A673 (cell line): ENCODE measurements at places on chromosomes 5 and 9.

GRCh38 chr5:151212406-151212798 lies 11.5 kb downstream of the CCDC69 start:
- DNase-seq: no peak

DNA sequence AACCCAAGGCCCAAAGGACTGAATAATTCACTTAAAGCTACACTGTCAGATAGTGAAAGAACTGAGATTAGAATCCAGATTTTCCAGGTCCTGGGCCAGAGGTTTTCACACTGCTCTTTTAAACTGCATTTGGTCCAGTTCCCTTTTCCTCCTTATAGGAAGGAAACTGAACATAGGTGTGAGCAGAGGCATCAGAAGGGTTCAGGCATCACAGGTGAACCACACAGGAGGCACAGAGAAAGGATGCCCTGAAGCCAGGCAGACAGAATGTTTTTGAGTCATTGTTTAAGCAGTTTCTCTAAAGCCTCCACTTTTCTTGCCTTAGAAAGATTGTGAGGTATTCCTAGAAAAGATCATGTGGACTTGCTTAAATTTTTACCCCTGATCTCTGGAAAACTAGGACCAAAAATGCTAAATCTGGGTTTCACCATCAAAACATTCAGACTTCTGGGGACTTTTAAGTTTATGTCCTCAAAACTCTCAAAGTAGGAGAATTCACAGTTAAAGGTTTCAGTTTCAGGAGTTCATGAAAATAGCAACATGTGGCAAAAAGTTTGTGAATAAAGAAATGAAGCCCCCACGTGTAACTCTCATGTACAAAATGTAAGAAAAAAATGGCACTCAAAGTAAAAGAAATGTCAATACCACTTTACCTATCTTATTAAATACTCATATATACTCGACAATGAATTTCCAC lies 386.1 kb downstream of the NTRK2 start:
- no peak for DNase-seq

DNA sequence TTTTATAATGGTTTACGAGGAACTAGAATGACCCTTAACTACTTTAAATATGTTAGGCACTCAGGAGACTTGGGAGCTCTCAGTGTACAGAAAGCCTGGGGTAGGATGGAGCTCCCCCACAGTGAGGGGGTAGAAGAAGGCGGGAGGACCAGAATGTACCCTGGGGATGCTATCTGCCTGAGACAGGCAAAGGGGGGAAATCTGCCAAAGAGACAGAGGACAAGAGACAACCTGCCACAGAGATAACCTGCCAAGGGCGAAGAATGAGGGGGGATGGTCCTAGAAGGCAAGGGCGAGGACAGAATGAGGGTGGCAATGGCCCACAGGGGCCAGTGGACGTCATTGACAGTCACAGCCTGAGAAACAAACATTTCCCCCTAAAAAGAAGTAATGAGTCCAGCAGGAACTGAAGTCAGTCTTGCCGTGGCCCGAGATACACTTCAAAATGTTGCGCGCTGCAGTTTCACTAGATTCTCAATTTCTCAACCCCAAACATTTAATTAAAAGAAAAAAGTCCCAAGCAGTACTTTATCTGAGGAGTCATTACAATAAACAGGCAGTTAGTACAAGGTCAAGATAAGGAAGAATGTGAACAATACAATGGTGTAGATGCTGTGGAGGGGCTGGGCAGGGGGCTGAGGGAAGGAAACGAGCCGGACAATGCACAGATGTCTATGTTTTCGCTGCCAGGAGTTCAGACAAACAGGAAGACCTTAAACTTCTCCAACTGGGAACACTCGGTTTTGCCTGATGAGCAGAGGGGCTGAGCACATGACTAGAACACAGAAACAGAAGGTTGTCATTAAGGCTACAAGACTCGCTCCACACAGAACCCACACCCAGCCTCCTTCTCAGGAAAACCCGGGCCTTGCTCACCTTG lies 125.0 kb downstream of the LHFPL2 start:
- DNase-seq: no peak

GRCh38 chr5:157109744-157110143 lies 900 bp upstream of the HAVCR2 start:
- DNase-seq: no peak

- no peak for DNase-seq
Observed at GRCh38 chr9:13429301-13430190, 150.1 kb upstream of the MPDZ start.

DNA sequence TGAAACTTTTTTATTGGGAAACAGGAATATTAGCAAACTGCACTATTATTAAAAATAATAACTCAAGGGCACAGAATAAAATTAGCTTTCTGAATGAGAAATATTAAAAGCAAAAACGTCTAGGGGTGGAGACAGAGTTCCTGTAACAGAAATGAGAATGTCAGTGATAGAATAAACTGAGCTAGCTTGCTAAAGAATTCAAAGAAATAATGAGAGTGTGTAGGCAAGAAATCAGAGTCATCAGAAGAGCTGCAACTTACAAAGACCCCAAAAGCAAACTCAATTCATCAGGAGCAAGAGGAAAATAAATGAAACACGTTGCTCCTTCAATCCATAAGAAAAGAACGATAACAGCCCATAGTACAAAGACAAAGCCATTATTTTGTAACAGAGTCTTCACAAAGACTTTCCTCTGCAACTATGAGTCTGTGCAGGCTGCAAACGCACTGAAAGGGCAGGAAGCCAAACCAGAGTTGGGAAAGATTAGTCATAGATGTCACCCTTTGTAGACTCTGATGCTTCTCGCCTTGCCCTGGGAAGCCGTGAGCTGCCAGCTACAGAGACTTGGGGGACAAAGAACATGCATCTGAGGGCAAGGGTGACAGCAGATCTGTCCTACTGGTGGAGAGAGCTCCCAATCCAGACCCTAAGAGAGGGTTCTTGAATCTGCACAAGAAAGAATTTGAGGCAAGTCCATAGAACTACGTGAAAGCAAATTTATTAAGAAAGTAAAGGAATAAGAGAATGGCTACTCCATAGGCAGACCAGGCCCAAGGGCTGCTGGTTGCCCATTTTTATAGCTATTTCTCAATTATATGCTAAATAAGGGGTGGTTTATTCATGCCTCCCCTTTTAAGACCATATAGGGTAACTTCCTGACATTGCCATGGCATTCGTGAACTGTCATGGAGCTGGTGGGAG lies 40.8 kb downstream of the SHC3 start:
- DNase-seq: peak; percentile 60

DNA sequence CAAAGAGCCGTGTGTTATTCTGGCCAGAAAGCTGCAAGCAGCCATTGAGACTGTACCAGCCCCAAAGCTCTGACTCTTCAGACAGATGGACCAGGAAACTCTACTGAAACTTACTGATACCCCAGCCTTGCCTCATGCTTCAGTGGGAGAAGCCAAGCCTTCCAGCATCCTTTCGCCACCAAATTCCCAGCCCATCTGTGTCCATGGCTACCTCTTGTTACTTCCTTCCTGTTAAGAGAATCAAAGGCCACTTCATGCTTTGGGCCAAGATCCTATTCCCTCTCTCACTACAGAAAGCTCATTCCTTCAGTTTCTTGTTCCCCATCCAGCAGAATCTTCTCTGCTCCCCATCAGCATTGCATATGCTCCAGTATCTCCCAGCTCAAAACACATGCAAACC lies 46.9 kb upstream of the FREM1 start:
- DNase-seq: no peak

GRCh38 chr9:8627976-8628679 lies 828.5 kb upstream of the DMAC1 start:
- no peak for DNase-seq

DNA sequence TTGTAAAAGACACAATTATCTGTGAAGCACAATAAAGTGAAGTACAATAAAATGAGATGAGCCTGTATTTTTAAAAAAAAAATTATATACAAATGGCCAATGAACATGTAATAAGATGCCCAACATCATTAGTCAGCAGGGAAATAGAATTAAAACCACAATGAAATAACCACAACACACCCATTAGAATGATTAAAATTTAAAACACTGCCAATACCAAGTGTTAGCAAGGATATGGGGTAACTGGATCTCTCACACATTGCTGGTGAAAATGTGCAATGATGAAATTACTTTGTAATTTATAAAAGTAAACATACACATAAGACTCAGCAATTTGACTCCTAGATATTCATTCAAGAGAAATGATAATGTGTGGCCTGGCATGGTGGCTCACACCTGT lies 62.8 kb downstream of the SHOC1 start:
- DNase-seq: no peak

- DNase-seq: peak; percentile 68
Observed at GRCh38 chr5:154164249-154164581, 26.3 kb upstream of the GALNT10 start.

- DNase-seq: no peak
Observed at GRCh38 chr5:160339406-160340130, 27.2 kb upstream of the CCNJL start.

DNA sequence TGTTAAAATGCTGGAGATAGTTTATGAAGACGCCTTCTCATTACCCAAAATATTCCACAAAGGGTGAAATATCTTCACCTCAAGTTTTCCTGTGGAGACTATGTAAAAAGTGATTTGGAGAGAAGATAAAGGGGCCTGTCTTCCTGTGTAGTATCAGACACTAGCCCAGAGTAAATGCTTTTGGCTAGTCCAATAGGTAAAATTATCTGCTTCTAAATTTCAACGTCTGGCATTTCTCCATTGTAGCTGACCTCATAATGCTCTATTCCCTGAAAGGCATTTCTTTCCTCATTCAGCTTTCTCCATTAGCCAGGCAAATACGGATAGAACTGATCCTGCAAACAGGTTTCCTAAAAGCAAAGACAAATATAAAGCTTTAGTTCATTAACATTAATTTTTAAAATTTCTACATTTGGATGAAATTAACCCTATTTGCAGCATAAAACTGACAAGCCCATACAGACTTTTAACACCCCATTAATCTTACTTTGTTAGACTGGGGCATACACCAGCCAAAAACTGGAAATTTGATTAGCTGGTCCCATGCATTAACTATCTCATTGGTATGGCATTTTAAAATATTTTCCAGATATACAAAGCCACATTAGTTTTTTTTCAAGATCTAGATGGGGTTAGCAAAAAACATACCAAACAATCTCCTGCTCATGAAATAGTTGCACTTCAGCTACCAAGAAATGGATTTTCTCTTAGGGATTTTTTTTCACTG lies 548.8 kb downstream of the EFNA5 start:
- DNase-seq: no peak

DNA sequence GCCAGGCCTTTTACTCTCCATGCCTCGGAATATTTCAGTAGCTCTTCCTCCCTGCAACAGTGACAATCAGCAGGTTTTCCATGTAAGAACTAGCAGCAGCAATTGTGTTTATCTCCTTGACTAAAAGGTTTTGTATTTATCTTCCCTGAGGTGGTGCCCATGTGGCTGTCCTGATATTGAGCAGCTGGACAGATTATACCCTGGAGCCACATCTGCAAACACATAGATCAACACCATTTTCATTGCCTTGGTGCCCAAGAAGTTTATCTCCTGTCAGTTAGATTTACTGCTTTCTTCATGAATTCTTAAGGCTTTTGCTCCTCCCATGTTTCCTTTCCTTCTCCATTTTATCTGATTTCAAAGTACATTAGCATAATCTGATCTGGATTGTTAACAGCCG lies 378.4 kb downstream of the SPATA31D1 start:
- peak; percentile 16 for DNase-seq

- no peak for DNase-seq
Observed at GRCh38 chr5:96004087-96004486, 42.4 kb upstream of the ELL2 start.
